Pulmonary artery endothelial cell (primary cell): ENCODE measurements at places on chromosomes 12 and 14. TPM values are rescaled to one million over a fixed set of nuclear protein-coding genes. Genes with fewer than 3 reads are reported as not detected.

GPX2 gene
- not detected in 2 replicates for total RNA-seq

MGP gene
- 56.4 and 196 TPM in 2 replicates for total RNA-seq

ANKRD33 gene
- total RNA-seq, result 0.07 and 0.20 TPM in 2 replicates

TCTN2 gene
- 7.9 and 8.2 TPM in 2 replicates for total RNA-seq

GRCh38 chr12:45355730-45356129, 139.8 kb downstream of the ANO6 start:
- no peak for DNase-seq

GRCh38 chr12:27221625-27222387, 22.3 kb upstream of the STK38L start:
- no peak for DNase-seq

GRCh38 chr12:3035815-3036702, 41.1 kb upstream of the TSPAN9 start:
- DNase-seq, result no peak

- no peak for DNase-seq
These were observed 4.0 kb downstream of the NAB2 start for GRCh38 chr12:57092876-57093414.

- DNase-seq, result no peak
These were observed 25.9 kb downstream of the FOXN3 start for GRCh38 chr14:89391123-89391522.

DNA sequence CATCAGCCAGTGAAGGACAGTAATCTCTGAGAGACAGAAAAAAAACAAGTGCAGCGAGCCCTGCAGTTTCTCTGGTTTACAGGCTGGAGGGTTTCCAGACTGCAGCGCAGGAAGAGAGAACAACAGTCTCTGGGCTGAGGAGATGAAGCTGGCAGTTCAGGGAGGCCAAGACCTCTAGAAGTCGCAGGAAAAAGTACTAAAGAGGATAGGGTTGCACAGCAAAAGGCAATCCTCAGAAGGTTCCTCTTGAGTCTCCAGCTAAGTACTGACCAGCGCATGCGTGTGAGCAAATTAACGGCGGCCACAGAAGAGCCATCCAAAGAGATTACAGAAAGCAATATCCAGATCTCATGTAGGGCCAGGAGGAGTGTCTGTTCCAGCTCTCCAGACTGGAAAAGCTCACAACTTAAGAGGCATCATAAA, 12.2 kb upstream of the CCDC60 start:
- DNase-seq, result no peak

GRCh38 chr12:53937099-53937498, 1.5 kb upstream of the HOXC13 start:
- DNase-seq, result no peak

GRCh38 chr14:95440951-95441350, 75.5 kb downstream of the SYNE3 start:
- DNase-seq, result no peak

GRCh38 chr14:97074856-97075255, 277.7 kb downstream of the VRK1 start:
- no peak for DNase-seq
